Activated T-cell treated with anti-CD3 and anti-CD28 coated beads for 4 hours (primary cell): ENCODE measurements at places on chromosomes 2 and 18.

- no peak for DNase-seq
Observed at GRCh38 chr2:73856214-73856613, 27.5 kb downstream of the STAMBP start.

- DNase-seq, result no peak
Observed at GRCh38 chr2:27316655-27317412, 6.1 kb downstream of the MPV17 start.

DNA sequence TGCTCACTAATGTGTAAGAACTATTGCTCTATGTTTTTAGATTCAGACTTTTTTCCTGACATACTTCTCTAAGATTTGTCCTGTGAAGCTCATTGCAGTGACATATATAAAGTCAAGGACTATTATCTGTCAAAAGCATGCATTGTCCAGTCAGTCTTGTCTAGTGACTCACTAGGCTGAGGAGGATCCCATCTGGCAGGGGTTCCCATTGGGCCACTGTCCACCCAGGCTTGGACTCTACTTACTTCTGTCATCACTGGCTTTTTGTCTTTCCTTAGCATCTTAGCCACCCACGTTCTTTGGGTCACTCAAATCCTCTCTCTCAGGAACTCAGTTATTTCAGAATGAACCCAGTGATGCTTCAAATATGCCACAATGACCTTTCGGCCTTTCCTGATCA, 132.6 kb upstream of the NABP1 start:
- no peak for DNase-seq

GRCh38 chr18:35049111-35050027, 8.2 kb downstream of the MAPRE2 start:
- DNase-seq, result no peak

GRCh38 chr18:77495079-77495478, 245.4 kb downstream of the GALR1 start:
- no peak for DNase-seq
